ENCODE measurements at places on chromosomes 13 and 19.

- DNase-seq, result peak; percentile 9
Measured at GRCh38 chr13:31264151-31264550, 64.4 kb downstream of the B3GLCT start.

DNA sequence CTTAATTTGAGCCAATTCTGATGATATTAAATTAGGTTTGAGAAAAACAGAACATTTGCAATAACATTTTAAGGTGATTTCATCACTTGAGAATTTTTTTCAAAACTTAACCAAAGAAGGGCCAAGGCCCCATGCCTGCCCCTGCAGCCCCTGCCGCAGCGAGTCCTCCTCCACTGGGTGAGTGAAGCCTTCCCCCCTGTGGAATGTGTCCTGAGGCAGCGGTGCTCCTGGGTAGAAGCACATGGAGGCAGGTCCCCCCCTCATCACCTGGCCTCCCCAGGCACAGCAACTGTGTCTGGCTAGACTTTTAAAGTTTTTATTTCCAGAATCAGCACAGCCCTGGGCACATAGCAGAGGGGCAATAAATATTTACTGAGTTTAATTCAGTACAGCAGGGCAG is 10.8 kb downstream of the SOX1 start:
- no peak for DNase-seq

DNA sequence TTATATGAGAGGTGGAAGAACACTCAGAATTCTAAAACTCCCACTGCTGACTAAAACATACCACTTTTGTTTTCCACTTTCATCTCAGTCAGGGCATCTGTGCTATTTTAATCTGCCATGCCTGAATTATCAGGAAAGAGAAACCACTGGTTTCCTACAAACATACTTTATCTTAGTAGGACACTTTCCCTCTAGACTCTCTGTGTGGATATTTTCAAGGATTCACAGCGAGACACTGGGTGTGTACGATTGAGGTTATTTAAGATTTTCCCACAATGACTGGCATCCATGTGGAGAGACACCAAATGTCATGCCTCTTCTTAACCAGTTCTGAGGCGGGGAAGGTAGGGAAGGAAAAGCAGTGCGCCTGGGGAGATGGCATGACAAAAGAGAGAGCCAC is 212.2 kb downstream of the ENOX1 start:
- no peak for DNase-seq

DNA sequence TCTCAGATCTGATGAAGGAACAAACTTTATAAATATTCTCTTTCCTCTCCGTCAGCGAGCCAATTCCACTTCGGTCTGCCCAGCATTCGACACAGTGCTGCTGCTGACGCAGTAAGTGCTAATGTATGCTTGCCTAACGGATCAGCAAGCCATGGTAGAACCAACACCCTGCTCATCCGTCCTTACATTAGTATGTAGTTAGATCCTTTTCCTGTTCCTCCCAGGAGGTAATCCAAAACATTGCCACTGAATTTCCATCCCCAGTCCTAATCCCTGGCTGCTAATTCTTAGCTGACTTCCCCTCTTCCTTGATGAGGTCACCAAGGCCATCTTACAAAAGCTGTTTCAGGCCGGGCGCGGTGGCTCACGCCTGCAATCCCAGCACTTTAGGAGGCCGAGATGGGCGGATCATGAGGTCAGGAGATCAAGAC is 88.0 kb downstream of the STARD13 start:
- DNase-seq, result no peak

- peak; percentile 1 for DNase-seq
Measured at GRCh38 chr13:83975655-83976165, 93.4 kb upstream of the SLITRK1 start.

GRCh38 chr13:113875837-113876281 is 12.0 kb upstream of the GAS6 start:
- DNase-seq, result no peak

DNA sequence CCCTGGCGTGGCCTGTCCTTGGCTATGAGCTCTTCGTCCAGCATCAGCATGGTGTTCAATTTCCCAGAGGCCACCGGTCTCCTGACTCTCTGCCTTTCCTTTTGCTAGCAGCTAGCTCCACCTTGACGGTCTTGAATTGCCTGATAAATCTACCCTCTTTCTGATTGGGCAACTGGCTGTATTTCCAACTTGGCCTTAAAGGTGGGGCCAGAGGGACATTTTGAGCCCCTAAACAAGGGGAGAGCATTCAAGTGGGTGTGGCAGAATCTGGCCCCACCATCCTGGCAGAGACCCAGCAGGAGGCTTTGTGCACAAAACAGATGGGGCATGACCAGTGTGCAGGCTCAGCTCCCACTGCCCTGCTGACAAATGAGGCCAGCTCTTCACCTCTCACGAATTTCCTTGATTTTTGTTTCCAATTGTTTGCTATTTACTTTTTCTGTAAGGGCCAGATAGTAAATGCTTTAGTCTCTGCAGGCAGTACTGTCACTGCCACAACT is 148.9 kb upstream of the VSTM2B start:
- DNase-seq, result no peak

DNA sequence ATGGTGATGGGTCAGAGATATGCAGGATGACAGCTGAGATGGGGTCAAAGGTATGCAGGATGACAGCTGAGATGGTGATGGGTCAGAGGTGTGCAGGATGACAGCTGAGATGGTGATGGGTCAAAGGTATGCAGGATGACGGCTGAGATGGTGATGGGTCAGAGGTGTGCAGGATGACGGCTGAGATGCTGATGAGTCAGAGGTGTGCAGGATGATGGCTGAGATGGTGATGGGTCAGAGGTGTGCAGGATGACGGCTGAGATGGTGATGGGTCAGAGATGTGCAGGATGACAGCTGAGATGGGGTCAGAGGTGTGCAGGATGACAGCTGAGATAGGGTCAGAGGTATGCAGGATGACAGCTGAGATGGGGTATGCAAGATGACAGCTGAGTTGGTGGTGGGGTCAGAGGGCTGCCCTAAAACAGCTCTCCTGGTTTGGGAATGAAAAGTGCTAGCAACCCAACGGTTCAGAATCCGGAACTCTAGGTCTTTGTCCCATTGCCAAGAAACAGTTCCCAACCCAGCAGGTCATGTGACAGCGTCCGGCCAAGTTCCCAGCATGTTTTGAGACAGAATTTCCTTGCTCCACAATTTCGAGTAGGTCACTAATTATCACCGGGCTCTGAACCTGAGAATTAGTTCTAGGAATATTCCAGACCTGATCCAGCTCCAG is 3.2 kb downstream of the SELENOW start:
- no peak for DNase-seq

DNA sequence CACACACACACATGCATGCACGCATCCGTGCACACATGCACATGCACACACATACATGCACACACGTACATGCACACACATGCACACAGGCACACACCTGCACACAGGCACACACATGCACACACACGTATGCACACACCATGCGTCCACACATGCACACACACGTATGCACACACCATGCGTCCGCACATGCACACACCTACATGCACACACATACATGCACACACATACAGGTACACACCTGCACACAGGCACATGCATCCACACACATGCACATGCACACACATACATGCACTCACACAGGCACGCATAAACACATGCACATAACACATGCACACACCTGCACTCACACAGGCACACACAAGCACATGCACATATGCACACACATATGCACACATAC is 112.1 kb downstream of the DPF1 start:
- DNase-seq, result no peak

GRCh38 chr13:109707742-109708617 is 78.4 kb downstream of the IRS2 start:
- DNase-seq, result no peak

DNA sequence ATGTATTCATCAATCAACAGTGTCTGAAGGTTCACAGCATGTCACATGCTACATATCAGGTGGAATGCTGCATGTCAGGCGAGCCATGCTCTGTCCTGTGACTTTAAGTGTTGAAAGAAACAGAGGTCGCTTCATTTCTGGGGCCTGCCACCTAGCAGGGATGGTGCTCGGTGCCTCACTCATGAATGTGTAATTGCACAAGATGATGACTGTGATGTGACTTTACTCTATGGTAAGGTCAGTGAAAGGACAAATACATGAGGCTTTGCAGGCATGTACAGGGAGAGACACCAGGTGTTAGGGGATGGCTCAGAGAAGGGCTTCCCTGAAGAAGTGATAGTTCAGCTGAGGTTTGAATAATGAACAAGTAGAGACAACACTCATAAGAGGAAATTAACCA is 66.7 kb downstream of the FRY start:
- DNase-seq, result peak; percentile 18

GRCh38 chr19:4052993-4053422 is 13.7 kb downstream of the ZBTB7A start:
- DNase-seq, result peak; percentile 18

- no peak for DNase-seq
Measured at GRCh38 chr13:70386919-70387318, 278.7 kb upstream of the KLHL1 start.

DNA sequence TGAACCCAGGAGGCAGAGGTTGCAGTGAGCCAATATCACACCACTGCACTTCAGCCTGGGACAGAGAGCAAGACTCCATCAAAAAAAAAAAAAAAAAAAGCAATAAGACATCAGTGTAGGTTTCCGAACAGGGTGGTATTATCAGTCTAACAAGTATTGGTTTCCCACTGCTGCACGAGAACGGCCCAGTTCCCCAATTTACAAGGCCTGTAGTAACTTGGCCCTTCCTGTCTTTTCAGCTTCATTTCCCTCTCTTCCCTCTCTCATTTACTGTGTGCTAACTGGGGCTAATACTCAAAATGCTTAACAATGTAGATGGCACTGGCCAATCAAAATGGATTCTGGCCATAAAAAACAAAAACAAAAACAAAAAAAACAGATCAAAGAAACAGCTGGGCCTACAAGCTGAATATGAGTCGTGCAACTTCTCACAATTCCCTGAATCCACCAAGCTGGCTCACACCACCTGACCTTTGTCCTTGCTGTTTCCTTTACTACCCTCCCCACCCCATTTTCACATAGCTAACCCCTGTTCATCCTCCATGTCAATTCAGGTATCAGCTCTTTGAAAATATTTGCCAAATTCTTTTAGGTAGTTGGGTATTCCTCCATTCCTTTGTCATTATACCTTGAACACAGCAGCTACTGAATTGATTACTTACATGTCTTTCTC is 2.4 kb downstream of the TEX101 start:
- DNase-seq, result no peak

DNA sequence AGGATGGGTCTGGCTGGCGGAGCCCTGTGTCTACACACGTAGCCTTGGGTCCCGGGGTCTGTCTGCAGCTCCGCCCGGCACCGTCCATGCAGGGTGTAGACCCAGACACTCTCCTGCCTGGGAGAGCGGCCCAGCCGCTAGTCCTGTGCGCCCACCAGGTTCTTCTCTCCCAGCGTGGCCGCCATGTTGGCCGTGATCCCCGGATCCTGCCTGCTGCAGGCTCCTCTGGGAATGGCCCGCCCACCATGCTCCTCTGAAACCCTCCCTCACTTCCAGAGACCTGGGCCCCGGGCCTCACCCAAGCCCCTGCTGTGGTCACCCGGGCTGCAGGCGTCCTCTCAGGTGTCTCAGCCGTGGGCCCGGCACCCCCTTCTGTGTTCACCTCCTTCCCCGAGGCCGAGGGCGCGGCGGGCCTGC is 57.7 kb upstream of the MCF2L start:
- no peak for DNase-seq

GRCh38 chr13:27398360-27398759 is 26.1 kb upstream of the GTF3A start:
- DNase-seq, result no peak

- DNase-seq, result no peak
Measured at GRCh38 chr13:22271903-22272302, 601.0 kb downstream of the FGF9 start.

DNA sequence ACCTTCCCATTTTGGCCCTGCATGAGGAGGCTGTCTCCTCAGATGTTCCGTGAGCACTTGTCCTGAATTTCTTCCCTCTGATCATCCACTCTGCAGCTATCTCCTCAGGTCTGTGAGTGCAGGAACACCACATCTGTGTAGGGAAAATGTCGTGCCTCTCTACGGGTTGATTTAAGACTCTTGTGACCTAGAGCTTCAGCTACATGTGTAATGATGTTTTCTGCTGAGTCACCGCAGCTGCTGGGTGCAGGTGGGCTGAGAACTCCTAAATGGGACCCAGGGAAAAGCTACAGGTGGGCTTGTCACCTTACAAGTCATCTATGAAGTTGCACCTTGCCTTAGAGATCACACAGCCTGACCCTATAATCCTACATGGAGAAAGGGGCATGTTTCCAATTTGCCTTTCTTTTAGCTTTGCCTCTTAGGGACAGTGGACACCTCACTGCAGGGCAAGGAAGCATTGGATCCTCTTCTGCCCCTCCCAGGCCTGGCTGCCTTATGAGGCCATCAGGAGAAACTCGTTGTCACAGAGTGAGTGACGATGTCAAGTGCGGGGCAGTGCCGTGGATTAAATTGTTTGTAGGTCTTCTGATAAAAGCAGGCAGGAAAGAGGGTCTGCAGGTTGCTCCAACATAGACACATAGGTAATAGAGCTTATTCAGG is 122.3 kb downstream of the DNAJC15 start:
- DNase-seq, result no peak

- DNase-seq, result no peak
Measured at GRCh38 chr13:104871456-104871855, 1664.0 kb downstream of the EFNB2 start.

DNA sequence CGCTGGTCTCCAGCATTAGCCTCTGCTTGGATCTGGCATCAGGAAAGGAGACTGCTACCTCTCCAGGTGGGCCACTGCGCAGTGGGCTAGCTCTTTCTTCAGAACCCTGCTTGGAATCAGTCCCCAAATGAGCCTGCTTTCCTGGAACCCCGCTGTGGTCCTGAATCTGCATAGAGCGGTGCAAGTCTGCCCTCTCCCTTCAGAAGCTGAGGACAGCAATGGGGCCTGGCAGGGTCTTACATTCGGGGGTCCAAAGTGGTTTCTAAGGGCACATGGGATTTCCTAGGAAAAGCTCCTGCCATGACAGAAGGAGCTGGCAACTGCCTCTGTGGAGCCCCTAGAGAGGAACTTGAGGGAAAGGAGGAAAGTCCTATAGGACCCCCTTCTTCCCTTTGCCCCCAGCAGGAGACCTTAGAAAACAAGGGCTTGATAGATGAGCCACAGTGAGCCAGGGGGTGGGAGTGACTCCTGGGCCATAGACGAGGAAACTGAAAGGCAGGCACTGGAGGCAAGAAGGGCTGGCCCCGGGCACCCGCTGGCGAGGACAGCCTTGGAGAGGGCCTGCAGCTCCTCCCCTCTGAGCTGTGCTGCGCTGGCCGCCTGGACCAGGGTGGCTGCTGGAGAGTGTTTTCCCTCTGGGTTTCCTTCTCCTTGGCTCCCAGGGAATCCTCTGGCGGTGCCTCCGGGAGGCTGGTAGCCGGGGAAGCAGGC is 1.4 kb upstream of the VSTM2B start:
- DNase-seq, result no peak

GRCh38 chr13:112001571-112001970 is 65.4 kb upstream of the SOX1 start:
- no peak for DNase-seq

- DNase-seq, result no peak
Measured at GRCh38 chr13:112768795-112769481, 79.1 kb downstream of the ATP11A start.

DNA sequence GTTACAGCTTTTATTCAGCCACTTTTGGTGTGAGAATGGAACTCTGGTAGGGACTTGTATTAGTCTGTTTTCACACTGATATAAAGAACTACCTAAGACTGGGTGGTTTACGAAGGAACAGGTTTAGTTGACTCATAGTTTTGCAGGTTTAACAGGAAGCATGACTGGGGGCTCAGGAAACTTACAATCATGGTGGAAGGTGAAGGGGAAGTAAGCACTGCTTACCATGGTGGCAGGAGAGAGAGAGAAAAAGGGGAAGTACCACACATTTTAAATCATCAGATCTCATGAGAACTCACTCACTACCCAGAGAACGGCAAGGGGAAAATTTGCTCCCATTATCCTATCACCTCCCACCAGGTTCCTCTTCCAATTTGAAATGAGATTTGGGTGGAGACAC is 942.2 kb downstream of the PCDH17 start:
- no peak for DNase-seq
